NCI-H226 (cell line): ENCODE measurements at places on chromosomes 7 and 10.

GRCh38 chr7:82395147-82395546 lies 48.4 kb downstream of the CACNA2D1 start:
- DNase-seq, result no peak

- no peak for DNase-seq
Observed at GRCh38 chr7:55873765-55874164, 11.2 kb upstream of the SEPTIN14 start.

DNA sequence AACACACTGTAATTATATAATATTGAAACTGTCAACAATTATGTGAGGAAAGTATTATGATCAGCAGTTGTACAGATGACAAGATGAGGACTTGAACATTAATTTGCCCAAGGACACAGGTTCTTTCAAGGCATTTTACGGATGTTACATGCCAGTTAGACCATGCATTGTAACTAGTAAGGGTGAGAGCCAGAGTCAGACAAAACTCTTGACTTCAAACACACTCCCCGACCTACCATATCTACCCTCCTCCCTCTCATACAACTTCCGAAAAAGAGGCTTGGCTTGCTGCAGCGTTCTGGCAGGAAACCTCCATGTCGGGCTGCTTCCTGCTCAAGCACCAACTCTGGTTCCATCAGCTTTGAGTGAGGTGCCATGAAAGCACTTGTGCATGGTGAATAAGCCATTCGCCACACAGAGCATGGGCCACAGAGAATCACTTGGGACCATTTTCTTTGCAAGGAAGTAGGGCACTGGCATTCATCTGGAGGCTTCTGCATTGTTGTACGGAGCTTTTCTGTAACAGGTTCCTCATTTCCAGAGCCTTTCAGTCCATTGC lies 53.2 kb downstream of the FOXI2 start:
- no peak for DNase-seq

DNA sequence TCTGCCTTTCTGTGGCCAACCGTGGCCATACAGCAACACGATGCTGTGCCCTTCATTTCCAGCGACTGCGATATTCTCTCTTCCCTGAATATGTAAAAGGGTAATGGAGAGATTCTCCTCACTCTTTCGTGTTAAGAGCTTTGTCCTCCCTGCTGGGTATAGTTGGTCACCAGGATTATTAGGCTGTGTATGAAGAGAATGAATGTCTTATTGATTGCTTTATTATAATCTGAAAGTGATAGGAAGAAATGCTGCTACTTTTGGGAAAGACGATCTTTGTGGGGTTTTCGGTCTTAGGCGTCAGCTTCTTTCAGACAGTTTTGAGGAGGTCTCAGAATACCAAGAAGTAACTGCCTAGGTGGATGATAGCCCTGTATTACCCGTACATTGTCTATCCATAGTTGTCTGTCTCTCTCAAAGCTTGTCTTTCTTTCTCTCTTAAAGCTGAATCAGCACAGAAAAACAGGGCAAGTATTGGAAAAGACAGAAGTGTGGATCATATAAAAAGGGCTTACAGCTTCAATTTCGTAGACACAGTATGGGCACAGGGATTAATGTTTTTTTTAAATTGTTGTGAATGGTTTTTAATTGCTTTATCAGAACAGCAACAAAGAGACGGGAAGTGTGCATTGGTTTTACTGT lies 1.2 kb downstream of the AHCYL2 start:
- DNase-seq, result no peak

- DNase-seq, result no peak
Observed at GRCh38 chr7:4878336-4879335, 4.9 kb downstream of the RADIL start.

DNA sequence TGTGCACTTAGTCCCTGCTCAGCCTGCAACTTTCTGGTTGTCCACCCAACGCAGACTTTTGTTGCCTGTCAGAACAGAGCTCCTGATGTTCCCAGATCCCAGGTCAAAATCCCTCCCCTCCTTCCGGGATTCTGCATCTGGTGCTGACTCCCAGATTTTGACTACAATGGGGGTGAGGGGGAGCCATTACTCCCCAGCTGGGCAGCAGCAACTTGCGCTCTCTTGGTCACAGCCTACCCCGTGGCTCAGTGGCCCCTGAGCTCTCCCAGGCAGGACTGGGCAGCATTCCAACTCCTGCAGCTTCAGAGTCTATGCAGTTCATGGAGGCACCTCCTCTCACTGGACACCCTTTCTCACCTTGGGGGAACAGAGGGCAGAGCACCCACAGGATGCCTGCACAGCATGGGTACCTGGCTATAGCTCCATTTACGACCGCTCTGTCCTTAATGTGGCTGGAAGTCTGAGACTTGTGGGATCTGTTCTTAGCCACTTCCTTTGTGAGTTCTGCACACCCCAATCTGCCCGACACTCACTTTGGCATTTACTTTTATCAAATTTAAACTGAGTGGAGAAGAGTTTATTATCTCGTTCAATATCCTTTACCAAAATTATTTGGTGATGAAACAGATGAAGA lies 545.5 kb upstream of the MGMT start:
- no peak for DNase-seq

DNA sequence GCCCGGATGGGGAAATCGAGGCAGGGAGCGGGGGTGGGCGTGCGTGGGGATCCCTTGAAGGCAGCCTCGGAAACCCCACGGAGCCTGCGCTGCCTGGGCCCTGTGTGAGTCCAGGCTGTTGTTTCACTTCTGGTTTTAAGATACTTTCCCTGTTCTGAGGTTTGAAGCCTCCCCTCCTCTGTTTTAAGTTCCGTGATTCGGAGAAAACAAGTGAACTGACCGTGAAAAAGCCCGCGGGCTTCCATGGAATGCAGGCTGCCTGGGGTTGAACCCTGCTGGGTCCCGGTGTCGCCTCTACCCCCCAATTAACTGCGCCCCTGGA lies 401 bp downstream of the LRRC27 start:
- DNase-seq, result no peak

- no peak for DNase-seq
Observed at GRCh38 chr10:26737730-26738129, 40.2 kb downstream of the PDSS1 start.

DNA sequence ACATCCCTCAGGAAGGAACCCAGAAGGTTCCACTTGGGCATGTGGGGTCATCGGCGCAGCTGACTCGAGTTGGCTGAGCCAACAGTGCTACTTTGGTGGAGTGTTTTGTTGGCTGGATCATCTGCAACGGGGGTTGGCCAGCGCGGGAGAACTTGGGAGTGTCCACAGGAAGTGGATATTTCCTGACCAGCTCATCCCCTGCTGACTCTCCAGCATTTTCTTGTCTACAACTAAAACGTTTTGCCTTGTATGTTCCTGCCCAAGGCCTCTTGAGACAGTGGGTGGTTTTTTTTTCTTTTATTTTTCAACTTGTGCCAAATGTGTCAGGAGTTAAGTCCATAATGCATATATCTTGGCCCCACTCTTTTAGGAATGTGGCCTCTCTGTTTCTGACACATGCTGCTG lies 208.6 kb downstream of the ZNF365 start:
- DNase-seq, result peak; percentile 88

- no peak for DNase-seq
Observed at GRCh38 chr10:52979295-52979990, 206.9 kb upstream of the MBL2 start.

- DNase-seq, result no peak
Observed at GRCh38 chr7:690478-691360, 35.8 kb upstream of the DNAAF5 start.

DNA sequence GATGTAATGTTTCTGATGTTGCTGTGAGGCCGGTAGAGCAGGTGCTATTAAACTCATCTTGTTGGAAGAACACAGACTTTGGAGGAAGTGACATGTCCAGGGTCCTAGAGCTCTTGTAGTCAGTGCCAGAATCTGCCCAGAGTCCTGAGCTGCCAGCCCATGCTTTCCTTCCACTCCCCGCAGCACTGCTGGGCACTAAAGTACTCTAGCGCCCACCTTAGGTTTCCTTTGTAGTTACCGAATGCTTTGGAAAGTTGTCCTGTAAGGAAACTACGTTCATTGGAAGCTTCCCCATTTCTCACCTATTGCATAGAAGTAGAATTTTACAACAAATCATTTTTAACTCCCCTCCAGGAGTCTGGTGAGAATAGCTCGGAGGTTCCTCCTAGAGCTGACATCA lies 11.0 kb downstream of the ZNF862 start:
- DNase-seq, result no peak

- no peak for DNase-seq
Observed at GRCh38 chr10:35225204-35225603, 98.6 kb downstream of the CREM start.

DNA sequence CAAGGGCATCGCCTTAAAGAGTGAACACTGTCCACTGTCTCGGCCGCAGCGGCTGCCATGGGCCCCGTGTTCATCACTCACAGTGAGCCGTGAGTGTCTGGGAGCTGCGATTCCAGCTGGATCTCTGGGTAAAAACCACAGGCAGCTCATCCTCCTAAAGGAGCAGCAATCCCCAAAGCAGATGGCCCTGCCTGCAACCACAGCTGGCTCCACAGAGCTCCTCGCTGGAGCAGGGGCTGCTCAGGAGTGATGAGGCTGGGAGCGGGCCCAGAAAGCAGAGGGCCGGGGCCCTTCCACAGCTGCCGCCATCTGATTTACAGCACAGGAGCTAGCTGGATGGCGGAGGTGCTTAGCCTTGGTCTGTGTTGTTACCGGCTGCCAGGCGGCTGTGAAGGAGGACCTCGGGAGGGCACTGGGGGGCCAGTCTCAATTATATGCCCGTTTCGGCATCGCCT lies 6.6 kb upstream of the TMEM184A start:
- DNase-seq, result no peak

DNA sequence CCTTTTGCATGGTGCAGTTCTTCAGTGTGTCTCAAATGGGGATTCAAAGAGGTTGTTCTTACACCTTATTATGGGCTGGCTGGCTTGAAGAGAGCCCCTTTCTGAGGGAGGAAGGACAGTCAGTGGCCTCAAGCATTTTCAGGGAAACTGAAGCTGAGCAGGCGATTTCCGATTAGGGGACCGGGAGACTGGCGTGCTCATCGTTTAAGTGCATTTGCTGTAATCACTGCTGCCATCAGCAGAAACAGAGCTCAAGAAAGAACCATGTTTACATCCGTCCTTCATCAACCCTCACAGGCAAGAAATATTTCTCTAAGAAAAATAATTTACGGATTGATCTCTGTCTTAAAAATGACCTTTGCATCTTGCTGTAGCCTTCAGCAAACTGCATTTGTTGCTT lies 32.2 kb downstream of the DNAJB6 start:
- no peak for DNase-seq

DNA sequence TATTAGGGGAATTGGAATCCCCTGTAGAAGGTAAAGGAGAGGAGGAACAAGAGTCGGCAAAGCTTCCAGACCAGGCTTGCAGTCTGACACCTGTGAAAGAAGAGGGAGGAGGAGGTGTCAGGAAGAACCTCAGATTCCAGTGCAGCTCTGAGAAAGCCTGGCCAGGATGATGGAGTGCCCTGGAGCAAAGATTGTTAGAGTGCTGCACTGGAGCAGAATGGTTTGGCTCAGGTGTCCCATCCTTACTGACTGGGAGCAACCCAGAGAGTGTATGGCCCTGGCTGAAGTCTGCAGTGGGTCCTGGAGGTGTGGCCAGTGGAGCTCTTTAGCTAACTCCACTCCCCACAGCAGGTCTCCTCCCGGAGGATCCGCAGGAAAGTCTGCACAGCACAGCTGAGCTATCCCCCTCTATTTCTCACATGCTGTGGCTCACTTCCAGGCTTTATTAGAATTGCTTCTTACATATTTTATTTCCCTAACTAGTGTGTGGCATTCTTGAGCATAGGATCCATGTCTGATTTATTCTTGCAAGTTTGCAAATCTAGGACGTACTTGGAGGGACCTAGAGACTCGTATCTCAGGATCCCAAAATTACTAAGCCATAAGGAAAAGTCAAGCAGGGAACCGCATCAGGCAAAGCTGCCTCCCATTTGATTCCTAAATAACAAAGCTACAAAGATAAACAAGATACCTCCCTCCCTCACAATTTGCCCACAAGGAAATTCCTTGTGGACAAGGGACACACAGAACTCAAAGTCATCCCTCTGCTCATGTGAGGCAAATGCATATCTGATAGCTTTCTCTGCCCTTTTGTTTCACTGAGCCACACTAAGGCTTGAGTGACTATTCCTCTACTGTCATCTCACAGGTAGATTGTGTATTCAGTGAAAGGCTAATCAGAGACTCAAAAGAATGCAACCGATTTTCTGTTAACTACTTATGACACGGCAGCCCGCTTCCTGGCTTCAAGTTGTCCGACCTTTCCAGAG lies 58.8 kb downstream of the VIM start:
- DNase-seq, result no peak

GRCh38 chr7:129405527-129405926 lies 28.7 kb upstream of the STRIP2 start:
- DNase-seq, result no peak

DNA sequence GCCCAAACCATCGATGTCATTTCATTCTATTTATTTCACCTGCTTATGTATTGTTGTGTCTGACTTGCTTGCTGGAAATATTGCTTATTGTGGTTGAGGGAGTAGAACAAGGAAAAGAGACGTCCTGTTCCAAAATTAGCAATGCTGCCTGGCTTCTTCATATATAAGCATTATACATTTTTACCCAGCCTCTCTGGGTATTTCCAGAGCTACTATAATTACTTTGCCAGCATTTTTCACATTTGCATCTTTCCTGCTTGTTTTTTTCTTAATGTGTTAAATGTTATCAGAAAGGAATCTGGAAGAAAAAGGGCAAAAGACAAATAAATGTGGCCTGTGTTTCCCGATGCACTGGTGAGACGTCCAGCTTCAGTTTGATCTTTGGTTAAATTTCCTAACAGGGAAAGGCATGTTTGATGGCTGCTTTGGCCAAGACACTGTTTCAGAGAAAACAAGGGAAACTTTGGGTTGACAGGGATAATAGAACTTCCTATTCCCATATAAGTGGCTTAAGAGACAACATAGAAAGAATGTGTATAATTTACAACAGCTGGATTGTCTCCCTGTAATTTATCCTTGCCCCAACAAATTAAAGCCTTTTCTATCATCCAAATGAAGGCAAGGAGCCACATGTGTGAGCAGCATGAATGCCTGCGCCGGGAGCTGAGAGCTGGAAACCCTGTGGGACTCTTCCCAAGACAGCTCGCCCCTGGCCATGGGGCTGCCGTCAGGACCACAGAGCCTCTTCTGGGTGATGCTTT lies 671.1 kb upstream of the CELF2 start:
- DNase-seq, result no peak

- DNase-seq, result no peak
Observed at GRCh38 chr7:2019461-2019710, 213.4 kb downstream of the MAD1L1 start.

DNA sequence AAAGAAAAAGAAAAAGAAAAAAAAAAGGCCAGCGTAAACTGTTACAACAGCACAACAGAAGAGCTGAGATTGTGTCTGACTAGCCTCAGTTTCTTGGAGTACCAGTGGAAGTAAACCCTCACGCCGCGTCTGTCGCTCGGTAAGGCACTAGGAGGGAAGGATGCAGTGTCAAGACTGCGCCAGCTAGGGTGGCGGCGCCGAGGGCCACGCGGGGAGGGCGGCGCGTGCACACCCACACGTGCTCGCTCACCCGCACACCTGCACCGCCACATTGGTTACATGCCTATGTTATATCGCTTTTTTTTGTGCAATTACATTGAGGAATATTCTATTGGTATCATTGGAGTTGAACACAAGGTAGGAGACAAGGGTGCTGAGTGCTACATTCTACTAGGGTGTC lies 48.2 kb downstream of the CLEC2L start:
- DNase-seq, result no peak

GRCh38 chr10:3081383-3081981 lies 14.1 kb downstream of the PFKP start:
- DNase-seq, result no peak

GRCh38 chr7:95517870-95518269 lies 32.1 kb downstream of the ASB4 start:
- no peak for DNase-seq

GRCh38 chr10:110628161-110628560 lies 16.0 kb upstream of the RBM20 start:
- no peak for DNase-seq

GRCh38 chr10:70335246-70335613 lies 47.2 kb downstream of the LRRC20 start:
- DNase-seq, result no peak
